HFFc6 (cell line): ENCODE measurements at places on chromosomes 5 and 9. TPM values are rescaled to one million over a fixed set of nuclear protein-coding genes. Genes with fewer than 3 reads are reported as not detected.

The POU5F2 gene
- total RNA-seq: 0.06 to 0.10 TPM (median 0.07 TPM) in 3 replicates

- no peak overlapping the region for H3K4me3 ChIP-seq
- H3K4me1 ChIP-seq: peaks cover 25% of the 10 kb centered on the region
- no peak overlapping the region for H3K27ac ChIP-seq
- H3K27me3 ChIP-seq: peaks cover 7% of the 10 kb centered on the region
These were observed 352.5 kb downstream of the ENC1 start for GRCh38 chr5:74288038-74288437.

GRCh38 chr9:10704720-10705119, 91.9 kb upstream of the PTPRD start:
- no peak overlapping the region for H3K4me3 ChIP-seq
- no peak overlapping the region for H3K27ac ChIP-seq
- DNase-seq: no peak
- no peaks in the 10 kb centered on the region for H3K4me1 ChIP-seq

- H3K27me3 ChIP-seq: peaks cover 1% of the 10 kb centered on the region; the same call in 1 of the 2 replicates
- H3K4me1 ChIP-seq: no peaks in the 10 kb centered on the region
- no peak overlapping the region for H3K27ac ChIP-seq
- H3K36me3 ChIP-seq: no peaks in the 10 kb centered on the region
These were observed 241.9 kb downstream of the IRX1 start for GRCh38 chr5:3837506-3837905.
